ENCODE measurements at places on chromosomes 5 and 9.

- DNase-seq, result peak; percentile 24
These were observed 179.8 kb downstream of the ROR2 start for GRCh38 chr9:91770229-91770628.

GRCh38 chr9:35604578-35605350, at the start of gene TESK1:
TESK1 (plus strand) TSS chr9:35605262; CDS start chr9:35605620, 358 bp downstream.
- DNase-seq, result peak; percentile 95

- no peak for DNase-seq
These were observed 1.7 kb downstream of the TRPM3 start for GRCh38 chr9:71119746-71120145.

DNA sequence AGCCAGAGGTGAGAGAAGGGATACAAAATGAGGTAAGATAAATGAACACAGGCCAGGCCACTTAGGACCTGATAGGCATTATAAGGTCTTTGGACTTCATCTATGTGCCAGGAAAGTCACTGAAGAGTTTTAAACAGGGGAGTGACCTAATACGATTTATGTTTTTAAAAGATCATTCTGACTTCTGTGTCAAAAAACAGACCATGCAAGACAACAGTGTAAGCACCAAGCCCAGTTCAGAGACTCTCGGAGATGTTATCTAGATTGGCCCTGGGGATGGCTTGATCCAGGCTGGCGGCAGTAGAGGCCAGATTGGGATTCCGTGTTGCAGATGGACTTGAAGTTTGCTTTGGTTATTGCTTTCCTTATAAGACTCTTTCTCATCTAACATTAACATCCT, 43.0 kb upstream of the DPYSL3 start:
- no peak for DNase-seq

- DNase-seq, result no peak
These were observed 424.7 kb upstream of the FAM174A start for GRCh38 chr5:100110497-100110896.

DNA sequence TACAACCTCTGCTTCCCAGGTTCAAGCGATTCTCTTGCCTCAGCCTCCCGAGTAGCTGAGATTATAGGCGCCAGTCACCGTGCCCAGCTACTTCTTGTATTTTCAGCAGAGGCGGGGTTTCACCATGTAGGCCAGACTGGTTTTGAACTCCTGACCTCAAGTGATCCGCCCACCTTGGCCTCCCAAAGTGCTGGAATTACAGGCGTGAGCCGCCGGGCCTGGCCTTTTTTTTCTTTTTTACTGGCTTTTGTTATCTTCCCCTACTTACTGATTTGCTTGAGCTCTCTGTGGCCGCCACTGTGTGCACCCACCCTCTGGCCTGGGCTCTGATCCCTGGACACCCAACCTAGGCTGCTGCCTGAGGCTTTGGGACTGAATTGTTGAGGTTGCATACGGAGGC, 60.3 kb downstream of the ANKRD33B start:
- DNase-seq, result no peak

DNA sequence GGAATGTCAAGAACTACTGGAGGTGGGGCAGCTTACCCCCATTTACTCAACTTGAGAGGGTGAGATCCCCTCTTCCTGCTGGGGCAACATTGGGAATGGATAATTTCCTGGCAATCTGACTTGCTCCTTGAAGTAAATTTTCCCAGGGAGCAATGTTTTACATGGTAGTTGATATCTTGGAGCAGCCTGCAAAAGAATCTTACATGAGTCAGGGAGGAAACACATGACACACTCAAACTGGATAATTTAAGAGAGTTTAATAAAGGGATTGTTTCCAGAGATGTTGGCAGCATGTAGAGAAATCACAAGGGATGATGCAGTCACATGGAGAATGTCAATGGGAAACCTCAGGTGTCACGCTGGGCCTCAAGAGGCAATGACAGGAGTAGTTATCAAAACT, 212.5 kb downstream of the GAS1 start:
- no peak for DNase-seq

GRCh38 chr9:22053178-22053577, 44.1 kb upstream of the CDKN2B start:
- no peak for DNase-seq

DNA sequence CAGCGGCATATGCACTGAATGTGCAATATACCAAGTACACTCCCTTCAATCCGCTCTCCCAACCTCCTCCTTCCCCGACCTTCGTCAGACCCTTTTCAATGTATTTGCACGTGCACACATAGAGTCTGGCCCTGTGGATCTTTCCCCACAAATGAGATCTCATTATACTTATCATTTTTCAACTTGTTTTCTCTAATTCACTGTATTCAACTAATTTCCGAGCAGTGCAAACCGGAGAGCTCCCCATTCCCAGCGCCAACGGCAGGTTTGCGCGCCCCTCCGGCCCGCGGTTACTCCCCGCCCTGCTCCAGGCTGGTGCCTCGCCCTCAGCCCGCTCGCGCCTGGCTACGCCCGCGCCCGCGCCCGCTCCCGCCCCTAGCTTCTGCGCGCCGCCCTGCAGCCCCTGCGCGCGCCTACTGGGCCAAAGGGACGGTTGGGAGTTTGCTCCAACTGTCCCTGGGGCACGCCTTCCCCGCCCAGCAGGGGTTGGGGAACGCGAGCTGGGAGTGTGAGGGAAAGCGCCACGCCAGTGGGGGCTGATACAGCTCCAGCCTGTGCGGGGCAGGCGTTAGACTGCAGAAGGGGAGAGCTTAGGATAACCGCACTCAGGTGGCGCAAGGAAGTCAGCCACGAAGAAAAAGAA, 3.3 kb upstream of the CDC20B start:
- peak; percentile 75 for DNase-seq

DNA sequence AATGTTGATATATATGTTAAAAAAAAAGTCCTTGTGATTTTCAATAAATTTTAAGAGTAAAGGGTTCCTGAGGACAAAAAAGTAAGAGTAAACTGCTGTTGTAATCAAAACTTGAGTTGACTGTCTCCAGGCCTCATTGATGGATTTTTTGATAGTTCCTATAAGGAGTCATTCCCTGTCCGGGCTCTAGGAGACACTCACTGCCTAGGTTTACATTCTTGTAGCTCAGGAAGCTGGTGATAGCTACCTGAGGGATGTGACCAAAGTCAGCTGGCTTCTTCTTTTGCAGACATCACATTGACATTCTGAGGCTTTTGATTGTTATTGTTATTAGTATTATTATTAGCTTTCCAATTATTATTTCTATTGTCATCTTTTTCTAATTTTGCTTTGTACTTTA, 116.5 kb upstream of the FBXL7 start:
- DNase-seq, result no peak

GRCh38 chr5:176863041-176863764, 35.9 kb downstream of the HK3 start:
- no peak for DNase-seq

GRCh38 chr5:603081-603998, 8.8 kb upstream of the CEP72 start:
- no peak for DNase-seq

DNA sequence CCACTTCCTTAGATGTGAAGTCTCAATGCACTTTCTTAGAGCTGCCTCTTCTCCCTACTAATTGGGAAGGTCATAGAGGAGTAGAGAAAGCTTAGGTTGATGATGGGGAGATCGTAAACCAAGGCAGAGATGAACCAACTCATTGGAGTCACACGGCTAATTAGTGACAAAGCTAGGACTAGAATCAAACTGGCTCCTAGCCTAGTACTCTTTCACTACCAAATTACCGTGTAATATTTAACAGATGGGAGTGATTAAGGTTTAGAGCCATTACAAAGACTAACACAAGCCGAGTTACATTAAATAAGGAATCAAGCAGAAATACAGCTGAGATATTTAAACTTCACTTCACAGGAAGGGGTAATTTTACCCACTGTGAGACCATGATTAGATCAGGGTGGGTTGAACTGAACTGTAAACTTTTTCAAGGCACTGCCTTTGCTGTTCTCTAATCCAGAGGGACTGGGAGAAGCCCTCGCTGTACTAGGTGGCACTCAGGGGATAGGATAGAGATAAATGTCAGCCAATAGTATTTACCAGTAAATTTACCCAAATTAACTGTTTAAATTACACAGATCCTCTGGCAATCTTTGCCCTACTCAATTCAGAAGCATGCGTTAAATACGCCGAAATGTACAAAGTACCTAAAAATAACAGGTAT, 166.4 kb upstream of the PIK3R1 start:
- no peak for DNase-seq

GRCh38 chr9:111965566-111966019, 69.0 kb downstream of the UGCG start:
- peak; percentile 92 for DNase-seq

DNA sequence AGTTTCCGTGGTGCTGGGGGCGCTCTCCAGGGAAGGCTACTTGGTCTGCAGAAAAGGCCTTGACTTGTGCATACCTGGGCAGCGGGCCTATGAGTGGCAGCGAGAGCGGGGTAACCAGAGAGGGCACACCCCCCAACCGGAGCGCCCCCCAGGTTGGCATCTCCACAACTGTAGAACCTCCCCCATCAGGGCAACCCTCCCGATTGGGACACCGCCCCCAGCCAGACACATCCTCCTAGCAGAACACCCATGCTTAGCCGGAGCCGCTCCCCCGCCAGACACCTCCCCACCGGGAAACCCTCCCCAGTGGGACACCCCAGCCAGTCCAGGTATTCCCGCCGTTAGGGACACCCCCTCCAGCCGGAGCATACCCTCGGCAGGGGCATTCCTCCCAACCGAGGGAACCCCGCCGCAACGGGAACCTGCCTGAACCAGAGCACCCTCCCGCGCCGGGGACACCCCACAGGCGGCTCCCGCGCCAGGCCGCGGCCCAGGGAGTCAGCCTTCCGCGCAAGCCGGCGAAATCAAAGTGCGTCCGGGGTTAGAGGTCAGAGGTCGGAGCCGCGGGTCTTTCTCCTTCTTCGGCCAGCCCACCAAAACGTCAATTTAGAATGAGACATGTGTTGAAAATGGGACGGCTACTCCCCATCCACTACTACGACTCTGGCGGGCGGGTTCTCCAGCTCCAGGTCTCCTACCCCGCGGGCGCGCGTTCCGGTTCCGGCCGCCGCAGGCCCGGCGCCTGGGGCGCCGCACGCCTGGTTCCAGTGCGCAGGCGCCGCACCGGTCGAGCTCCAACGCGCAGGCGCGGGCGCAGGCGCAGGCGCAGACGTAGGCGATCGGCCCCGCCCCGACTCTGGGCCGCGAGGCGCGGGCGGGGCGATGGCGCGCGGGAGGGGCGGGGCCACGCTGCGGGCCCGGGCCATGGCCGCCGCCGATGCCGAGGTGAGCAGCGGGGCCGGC, at the start of gene EHMT1:
Gene EHMT1, plus strand, starts transcription at position 901 of the 963 bp plus-strand sequence. Its CDS starts 24 bp downstream, at position 925.
- DNase-seq, result peak; percentile 99

DNA sequence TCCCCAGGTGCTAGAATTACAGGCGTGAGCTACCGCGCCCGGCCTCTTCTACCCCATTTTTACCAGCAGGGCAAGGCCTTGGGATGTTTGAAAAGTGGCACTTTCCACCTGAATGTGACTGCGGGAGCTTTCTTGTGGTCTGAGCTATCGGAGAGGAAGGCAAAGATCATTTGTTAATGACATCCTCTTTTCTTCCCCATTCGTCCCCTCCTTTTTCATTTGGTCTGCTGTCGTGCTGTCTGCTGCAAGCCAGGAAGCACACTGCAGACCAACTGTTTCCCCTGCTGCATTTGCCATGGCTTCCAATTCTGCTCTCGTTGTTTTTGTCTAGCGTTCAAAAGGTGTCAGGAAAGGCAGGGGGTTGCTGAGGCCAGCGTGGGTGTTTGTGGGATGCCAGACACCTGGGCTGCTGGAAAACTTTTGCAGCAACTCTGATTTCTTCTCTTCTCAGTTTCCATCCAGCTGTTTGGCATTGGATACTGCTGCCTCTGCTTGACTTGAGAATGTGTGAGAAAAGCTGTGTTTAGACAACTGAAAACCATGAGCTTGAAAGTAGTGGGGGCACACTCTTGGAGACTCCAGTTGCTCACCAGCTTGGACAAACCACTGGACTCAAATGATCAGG, 196.4 kb upstream of the MSX2 start:
- no peak for DNase-seq

GRCh38 chr9:132878695-132879456, at the start of gene SPACA9:
SPACA9 (plus strand) TSS chr9:132878898; CDS start chr9:132883948, 5,050 bp downstream.
- peak; percentile 81 for DNase-seq

- DNase-seq, result no peak
These were observed 176.4 kb upstream of the CHD1 start for GRCh38 chr5:99105216-99105615.

GRCh38 chr9:85981369-85981768, 40.4 kb downstream of the NAA35 start:
- DNase-seq, result no peak

DNA sequence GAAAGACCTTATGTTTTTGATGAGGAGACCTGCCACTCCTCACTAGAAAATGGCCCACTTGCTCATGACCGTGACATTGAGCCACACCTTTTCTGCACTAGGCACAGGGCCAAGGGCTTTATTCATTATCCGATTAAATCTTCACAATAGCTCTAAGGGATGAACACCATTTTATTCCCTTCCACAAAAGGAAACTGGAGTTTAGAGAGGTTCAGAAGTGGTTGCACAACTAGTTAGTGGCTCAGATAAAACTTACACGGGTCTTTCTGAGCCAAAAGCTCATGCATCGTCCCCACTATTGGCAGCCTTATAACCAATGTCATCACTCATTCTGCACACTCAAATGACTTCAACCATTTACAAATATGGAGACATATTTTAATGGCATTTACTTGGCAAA, 39.4 kb downstream of the SUSD1 start:
- no peak for DNase-seq

- DNase-seq, result no peak
These were observed 90.9 kb downstream of the ANKRD55 start for GRCh38 chr5:56142233-56142613.

DNA sequence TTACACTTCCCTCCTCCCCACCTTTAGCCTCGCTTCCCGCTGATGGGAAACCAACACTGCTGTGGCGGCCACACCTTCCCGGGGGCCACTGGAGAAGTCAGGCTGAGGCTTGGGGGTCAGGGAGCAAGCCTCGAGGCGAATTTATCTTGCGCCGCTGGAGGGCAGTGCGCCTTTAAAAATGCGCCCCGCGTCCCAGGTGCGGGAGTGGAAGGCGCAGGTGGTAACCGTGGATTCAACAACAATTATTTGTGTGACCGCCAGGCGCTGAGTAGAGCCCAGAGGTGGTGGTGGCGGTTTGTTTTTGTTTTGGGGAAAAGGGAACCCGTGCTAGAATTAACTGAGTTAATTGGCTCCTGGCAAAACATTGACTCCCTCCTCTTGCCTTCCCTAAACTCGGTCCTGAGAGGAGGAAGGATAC, 1.1 kb downstream of the CFAP77 start:
- DNase-seq, result peak; percentile 89
